ENCODE measurements at places on chromosomes 16 and 17.
A peak's percentile ranks its signal among the peaks of the same experiment; 100 is the strongest.

- DNase-seq, result no peak
Measured at GRCh38 chr16:85395913-85396878, 216.9 kb upstream of the GSE1 start.

- DNase-seq, result no peak
Measured at GRCh38 chr17:33976831-33977230, 278.3 kb upstream of the CCL2 start.

- no peak for DNase-seq
Measured at GRCh38 chr16:14303639-14304394, 232.7 kb downstream of the MRTFB start.

GRCh38 chr17:76909971-76910760 is 42.0 kb downstream of the MGAT5B start:
- DNase-seq, result peak; percentile 80
